ENCODE measurements at places on chromosomes 16 and 17.

GRCh38 chr17:4142107-4142900 is 526 bp downstream of the ZZEF1 start:
- H3K36me3 ChIP-seq, result peaks cover 22% of the 10 kb centered on the region
- H3K27me3 ChIP-seq, result no peaks in the 10 kb centered on the region
- peaks cover 45% of the 10 kb centered on the region for H3K4me1 ChIP-seq
- peak; percentile 39 for DNase-seq

DNA sequence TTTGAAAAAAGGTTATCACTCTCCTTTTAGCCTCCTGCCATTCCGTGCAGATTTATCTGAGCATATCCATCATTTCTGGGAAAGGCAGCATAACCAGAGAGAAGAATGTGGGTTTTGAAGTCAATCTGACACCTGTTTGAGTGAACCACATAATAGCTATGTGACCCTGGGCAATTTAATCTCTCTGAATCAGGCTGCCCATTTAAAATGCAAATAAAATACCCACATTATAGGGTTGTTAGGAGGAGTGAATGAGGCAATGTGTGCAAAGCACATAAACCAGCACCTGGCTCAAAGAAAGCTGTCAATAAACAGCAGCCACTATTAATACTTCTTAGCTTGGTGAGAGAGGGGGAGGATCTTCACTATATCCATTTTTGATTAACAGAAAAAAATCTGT is 88.0 kb downstream of the CACNG1 start:
- no peaks in the 10 kb centered on the region for H3K27me3 ChIP-seq
- no peak for DNase-seq
- no peak overlapping the region for H3K27ac ChIP-seq

DNA sequence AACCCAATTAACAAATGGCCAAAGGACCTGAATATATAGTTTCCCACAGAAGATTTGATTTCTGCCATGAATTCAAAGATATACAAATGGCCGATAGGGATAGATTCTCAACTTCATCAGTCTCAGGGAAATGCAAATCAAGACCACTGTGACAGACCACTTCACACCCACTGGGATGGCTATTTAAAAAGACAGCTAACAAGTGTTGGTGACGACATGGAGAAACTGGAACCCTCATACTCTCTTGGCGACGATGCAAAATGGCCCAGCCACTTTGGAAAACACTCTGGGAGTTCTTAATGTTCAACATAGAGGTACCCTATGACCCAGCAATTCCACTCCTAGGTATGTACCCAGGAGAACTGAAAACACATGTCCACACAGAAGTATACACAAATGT is 17.4 kb upstream of the KREMEN2 start:
- peaks cover 16% of the 10 kb centered on the region for H3K36me3 ChIP-seq
- H3K4me3 ChIP-seq, result no peak overlapping the region
- no peak for DNase-seq

- H3K36me3 ChIP-seq, result peaks cover 27% of the 10 kb centered on the region
- DNase-seq, result no peak
- H3K27ac ChIP-seq, result no peak overlapping the region
- peaks cover 12% of the 10 kb centered on the region for H3K27me3 ChIP-seq
These were observed 2.2 kb upstream of the RPL38 start for GRCh38 chr17:74201250-74201649.

DNA sequence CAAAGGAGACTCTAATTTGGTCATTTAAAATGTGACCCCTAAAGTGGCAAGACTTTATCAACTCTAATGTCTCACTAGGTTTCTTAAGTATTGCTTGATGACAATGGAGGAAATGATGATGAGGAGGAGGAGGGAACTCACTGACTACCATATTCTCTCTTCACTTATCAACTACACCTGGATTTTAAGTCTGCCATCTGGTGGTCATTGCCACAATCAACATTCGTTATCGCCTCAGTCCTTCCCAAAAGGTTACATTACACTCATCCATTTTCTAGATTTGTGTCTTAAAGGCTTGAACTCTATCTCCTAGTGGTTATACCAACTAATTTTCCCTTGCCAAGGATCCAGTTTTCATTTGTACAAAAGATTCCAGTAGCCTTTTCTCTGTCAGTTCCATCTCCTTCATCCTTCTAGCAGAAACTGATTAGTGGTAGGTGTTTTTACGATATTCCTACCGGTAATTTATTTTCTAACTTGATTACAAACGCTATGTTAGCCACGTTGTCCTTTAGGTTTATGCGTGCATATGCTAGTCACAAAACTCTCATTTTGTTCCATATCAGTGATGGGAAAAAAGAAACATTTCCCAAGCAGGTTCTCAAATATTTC is 114.6 kb upstream of the NOG start:
- DNase-seq, result peak; percentile 37
- H3K4me3 ChIP-seq, result no peak overlapping the region
- H3K36me3 ChIP-seq, result no peaks in the 10 kb centered on the region
- H3K4me1 ChIP-seq, result no peaks in the 10 kb centered on the region
- H3K27ac ChIP-seq, result no peak overlapping the region

DNA sequence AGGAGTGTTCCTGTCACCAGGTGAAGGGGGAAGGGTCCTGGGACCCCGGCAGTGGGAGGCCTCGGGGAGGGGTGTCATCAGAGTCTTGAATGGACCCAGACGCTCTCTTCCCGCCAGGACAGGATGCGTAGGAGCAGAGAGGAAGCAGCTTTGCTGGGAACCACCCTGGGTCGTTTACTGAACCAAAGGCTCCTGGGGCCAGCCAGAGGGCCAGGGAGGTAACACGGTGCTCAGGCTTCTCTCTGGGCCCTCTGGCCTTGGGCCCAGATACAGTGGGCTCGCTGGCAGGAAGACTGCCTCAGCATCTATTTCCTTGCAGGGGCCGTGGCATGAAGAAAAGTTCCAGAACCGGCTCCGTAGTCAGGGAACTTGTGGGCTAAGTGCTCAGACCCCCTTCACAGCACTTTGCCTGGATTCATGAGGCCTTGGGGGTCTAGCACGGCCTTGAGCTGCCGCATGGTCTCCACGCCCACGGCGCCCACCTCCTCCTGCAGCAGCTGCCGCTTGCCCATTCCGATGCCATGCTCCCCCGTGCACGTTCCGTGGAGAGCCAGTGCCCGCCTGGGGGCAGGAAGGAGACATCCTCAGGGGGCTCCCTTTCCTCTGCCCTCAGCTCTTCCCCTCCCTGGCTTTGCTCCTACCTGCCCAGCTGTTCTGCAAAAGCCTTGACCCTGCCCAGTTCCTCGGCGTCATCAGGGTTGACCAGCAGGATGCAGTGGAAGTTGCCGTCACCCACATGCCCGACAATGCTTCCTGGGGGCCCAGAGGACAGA is 4.4 kb downstream of the LDHD start:
- H3K4me1 ChIP-seq, result peaks cover 52% of the 10 kb centered on the region
- no peak overlapping the region for H3K4me3 ChIP-seq
- H3K27me3 ChIP-seq, result no peaks in the 10 kb centered on the region
- H3K27ac ChIP-seq, result peak overlapping the region; percentile 100

DNA sequence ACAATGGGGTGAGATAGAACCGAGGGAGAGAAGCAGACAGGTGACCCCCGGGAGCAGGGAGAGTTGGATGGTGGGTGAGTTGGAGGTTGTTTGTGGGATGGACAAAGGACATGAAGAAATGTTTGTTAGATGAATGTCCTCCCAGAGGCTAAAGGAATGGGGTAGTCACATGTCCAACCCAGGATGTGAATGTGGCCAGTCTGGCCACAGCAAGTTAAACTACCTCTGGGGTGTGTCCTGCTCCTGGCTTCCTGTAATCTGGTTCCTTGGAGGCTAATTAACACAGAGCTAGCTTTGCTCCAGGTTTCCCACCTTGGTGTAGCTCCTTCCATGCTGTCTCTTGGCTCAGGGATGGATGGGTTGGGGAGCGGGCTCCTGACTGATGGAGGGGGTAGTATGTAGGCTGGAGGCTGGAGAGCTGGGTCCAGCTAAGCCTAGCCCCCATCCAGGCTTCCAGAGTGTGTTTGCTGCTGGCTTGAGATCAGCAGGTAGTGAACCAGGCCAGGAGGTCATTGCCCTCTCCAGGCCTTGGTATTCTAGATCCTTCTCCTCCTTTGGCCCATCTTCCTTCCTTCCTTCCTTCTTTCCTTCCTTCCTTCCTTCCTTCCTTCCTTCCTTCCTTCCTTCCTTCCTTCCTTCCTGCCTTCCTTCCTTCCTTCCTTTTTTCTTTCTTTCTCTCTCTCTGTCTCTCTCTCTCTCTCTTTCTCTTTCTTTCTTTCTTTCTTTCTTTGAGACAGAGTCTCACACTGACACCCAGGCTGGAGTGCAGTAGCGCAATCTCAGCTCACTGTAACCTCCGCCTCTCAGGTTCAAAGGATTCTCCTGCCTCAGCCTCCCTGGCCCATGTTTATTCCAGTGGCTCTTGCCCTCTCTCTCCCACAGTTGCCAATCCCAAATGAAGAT is 28.0 kb upstream of the UBE2G1 start:
- no peak overlapping the region for H3K27ac ChIP-seq
- no peaks in the 10 kb centered on the region for H3K27me3 ChIP-seq
- DNase-seq, result no peak
- H3K4me3 ChIP-seq, result no peak overlapping the region
- no peaks in the 10 kb centered on the region for H3K36me3 ChIP-seq
- H3K4me1 ChIP-seq, result no peaks in the 10 kb centered on the region

GRCh38 chr17:30236766-30237165 is 1.3 kb upstream of the SLC6A4 start:
- no peak overlapping the region for H3K4me3 ChIP-seq
- no peak for DNase-seq
- peaks cover 5% of the 10 kb centered on the region for H3K27me3 ChIP-seq
- no peaks in the 10 kb centered on the region for H3K36me3 ChIP-seq

Measured in DND-41 (cell line).